HFFc6 (cell line): ENCODE measurements at places on chromosomes 4 and X.

DNA sequence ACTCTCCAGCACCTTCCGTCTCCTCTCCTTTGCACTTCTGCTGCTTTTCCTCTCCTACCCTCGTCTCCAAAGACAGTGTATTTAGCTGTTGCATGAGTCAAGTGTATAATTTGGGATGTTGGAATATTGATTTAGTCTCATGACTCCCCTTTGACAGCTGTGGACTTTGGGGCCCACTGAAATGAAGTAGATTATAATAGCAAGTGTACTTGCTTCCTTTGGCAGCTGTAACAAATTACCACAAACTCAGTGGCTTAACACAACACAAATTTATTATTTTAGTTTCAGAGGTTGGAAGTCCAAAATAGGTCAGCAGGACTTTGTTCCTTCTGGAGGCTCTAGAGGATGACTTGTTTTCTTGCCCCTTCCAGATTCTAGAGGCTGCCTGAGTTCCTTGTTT, 29.5 kb upstream of the MSL3 start:
- DNase-seq: no peak

GRCh38 chr4:52841682-52842456, 20.2 kb upstream of the RASL11B start:
- DNase-seq: no peak

GRCh38 chr4:97984545-97985131, 158.6 kb downstream of the STPG2 start:
- no peak for DNase-seq

- peak; percentile 10 for DNase-seq
Measured at GRCh38 chr4:1154523-1155182, 17.7 kb downstream of the SPON2 start.

- no peak for DNase-seq
Measured at GRCh38 chr4:133588306-133588705, 439.2 kb downstream of the PCDH10 start.

GRCh38 chrX:95945528-95945927, 739.1 kb upstream of the DIAPH2 start:
- no peak for DNase-seq

DNA sequence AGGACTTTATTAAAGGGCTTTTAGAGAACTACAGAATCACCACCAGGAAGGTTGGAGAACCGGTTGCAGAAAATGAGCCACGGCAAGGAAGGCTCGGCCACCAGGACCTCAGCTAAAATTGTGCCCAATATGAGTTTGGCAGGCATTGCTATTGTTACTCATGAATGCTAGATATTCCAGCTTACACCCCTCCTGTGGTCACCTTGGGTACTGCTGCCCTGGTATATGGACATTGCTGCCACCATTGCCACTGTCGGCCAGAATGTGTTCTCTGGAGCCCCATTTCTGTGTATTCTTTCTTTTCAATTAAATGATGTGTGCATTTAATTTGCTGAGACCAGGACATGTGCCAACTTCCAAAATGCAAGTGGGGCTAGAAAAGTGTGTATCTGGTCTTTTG, 626.7 kb upstream of the BOD1L1 start:
- DNase-seq: peak; percentile 26

DNA sequence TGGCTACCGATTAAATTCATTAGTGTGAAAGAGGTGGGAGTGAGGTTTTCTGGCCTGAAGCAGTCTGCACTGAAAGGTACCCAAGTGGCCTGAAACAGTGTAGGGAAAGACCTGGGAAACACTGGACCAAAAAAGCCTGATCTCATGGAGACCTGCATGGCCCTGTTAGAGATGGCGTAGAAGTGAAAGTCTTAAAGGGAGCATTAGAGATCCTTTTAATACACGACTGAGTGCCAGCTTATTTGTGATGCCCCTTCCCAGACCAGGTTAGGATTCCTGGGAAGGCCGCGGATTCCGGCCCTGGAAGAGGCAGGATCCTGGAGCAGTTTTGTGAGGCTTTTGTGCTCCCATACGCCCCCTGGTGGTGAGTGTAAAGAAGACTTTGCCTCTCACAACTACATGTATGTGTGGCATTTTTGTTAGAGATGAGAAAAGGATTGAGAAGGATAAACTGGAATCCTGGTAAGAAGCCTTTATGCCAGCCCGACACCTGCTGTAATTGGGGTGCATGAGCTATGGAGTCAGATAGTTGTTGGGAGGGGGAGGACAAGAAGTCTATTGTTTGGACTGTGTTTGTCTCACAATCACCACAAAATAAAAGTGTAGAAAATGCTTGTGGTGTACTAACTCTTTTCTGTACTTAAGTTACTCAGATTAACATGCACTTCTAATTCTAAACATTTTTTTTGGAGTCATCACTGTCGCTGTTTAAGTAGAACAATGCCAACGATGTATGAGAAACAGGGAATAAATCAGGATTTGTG, 54.0 kb downstream of the JADE1 start:
- DNase-seq: peak; percentile 62

- no peak for DNase-seq
Measured at GRCh38 chr4:113531572-113531971, 230.0 kb downstream of the CAMK2D start.

DNA sequence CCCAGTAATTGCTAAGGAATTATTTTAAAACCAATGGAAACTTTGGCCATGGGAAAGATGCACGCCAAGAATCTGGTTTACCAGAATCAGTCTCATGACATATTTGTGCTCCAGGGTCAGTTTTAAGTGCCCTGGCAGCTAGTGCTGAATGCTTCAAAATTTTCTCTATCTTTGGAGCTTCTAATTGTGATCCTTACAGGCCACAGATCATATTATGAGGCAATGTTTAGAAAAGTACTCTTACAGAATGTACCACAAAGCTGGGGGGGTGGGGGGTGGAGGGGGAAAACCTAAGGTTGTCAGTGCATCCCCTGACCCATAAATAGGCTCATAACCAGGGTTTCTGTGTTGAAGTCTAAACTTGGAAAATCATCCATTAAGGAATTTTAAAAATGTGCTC, 514.5 kb downstream of the INPP4B start:
- peak; percentile 85 for DNase-seq

DNA sequence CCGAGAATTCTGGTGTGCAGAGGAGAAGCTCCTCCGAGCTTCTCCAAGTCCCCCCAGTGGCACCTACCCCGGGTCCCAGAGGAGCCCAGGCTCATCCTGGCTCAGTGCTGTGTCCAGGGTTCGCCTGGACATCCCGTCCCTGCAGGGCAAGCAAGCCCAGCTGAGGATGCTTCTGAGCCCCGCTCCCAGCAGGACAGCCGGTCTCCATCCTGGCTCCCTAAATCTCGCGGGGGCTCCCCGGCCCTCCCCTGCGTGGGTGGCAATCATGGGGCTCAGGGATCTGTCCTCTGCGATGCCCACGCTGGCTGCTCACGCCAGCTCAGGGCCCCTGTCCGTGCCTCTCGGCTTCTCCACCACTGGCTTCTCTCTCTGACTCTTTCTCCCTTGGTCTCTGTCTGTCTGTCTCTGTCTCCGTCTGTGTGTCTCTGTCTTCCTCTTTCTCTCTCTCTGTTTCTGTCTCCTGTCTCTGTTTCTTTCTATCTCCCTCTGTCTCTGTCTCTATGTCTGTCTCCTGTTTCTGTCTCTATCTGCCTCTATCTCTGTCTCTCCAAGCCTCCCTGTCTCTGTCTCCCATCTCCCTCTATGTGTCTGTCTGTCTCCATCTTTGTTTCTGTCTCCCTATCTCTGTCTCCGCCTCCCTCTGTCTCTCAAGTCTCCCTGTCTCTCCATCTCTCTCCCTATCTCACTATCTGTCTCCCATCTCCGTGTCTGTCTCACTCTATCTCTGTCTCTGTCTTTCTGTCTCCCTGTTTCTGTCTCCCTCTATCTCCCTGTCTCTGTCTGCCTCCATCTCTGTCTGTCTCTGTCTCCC, 27.8 kb upstream of the SLC25A6 start:
- DNase-seq: no peak

- DNase-seq: no peak
Measured at GRCh38 chrX:75546724-75547511, 24.1 kb upstream of the ZDHHC15 start.

DNA sequence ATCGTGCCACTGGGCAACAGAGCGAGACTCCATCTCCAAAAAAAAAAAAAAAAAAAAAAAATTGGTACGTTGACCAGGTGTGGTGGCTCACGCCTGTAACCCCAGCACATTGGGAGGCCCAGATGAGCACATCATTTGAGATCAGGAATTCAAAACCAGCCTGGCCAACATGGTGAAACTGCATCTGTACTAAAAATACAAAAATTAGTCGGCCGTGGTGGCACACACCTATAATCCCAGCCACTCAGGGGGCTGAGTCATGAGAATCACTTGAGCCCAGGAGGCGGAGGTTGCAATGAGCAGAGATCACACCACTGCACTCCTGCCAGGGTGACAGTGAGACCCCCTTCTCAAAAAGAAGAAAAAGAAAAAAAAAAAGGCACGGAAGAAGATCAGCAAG, 24.5 kb downstream of the RBMX start:
- no peak for DNase-seq

DNA sequence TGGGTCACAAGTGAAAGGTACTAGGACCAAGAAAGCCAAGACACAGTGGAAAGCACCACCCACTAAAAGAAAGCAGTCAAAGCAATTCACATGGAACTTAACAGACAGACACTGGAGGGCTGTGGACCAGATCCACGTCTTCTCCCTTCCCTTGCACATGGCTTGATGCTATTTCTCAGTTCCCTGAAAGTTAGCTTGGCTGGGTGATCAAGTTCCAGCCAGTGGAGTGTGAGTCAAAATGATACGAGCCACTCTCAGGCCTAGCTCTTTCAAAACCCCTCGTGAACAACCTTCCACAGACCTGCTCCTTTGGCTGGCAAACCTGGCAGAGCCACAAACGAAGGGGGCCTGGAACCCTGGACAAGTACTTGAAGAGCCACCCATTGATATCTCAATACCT, 52.0 kb downstream of the RELL1 start:
- DNase-seq: no peak

DNA sequence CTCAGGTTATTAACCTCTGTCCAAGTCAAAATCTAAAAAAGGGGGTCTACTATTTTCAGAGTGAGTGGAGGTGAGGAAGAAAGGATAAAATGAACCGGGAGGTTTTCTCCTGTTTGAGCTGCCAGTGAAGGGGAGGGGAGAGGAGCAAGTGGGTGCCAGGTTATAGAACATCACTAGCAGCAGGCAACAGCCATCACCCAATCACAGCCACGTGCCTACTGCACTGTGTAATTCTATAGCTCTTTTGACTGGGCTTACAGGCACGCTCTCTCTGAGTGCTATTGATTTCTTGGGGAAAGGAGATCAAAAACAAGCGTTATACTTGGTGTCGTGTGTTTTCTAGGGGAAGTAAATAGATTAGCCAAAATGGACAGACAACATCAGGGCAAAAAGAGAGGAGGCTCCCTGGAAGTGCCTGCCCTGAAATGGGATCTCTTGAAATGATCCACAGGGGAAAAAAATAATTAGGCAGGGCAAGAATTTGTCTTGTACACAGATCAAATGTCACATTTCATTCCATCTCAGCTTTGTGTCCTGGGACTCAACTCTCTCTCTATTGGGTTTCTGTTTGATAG, 300.5 kb upstream of the LCORL start:
- no peak for DNase-seq

GRCh38 chr4:60682901-60683300, 517.2 kb upstream of the ADGRL3 start:
- peak; percentile 75 for DNase-seq

DNA sequence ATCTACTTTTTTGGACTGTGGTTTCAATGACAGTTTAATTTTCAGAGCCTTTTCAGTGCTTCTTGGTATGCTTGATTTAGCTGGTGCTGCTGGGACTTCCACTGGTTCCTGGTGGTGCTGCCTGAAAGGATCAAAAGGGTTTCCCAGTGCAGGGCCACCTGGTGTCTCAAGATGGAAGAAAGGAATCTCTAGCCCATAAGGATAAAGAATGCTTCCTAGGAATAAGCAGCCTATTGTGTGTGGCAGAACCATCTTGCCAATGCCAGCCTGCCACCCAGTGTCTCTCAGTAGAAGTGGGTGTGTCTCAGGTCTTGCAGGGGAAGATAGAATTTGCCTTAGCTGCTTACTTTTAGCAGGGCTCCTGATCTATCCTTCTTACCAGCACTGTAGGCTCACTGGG, 15.0 kb upstream of the RAI2 start:
- DNase-seq: no peak

GRCh38 chr4:76989391-76990061, 40.0 kb downstream of the SEPTIN11 start:
- DNase-seq: no peak

- no peak for DNase-seq
Measured at GRCh38 chr4:33746979-33747378, 2497.3 kb downstream of the ARAP2 start.

- no peak for DNase-seq
Measured at GRCh38 chr4:74173321-74173720, 15.4 kb downstream of the MTHFD2L start.

- DNase-seq: no peak
Measured at GRCh38 chr4:173153445-173153844, 15.2 kb upstream of the GALNT7 start.

- DNase-seq: peak; percentile 84
Measured at GRCh38 chr4:6732441-6733357, 16.7 kb downstream of the BLOC1S4 start.

GRCh38 chr4:80685214-80685613, 345.3 kb upstream of the BMP3 start:
- no peak for DNase-seq

DNA sequence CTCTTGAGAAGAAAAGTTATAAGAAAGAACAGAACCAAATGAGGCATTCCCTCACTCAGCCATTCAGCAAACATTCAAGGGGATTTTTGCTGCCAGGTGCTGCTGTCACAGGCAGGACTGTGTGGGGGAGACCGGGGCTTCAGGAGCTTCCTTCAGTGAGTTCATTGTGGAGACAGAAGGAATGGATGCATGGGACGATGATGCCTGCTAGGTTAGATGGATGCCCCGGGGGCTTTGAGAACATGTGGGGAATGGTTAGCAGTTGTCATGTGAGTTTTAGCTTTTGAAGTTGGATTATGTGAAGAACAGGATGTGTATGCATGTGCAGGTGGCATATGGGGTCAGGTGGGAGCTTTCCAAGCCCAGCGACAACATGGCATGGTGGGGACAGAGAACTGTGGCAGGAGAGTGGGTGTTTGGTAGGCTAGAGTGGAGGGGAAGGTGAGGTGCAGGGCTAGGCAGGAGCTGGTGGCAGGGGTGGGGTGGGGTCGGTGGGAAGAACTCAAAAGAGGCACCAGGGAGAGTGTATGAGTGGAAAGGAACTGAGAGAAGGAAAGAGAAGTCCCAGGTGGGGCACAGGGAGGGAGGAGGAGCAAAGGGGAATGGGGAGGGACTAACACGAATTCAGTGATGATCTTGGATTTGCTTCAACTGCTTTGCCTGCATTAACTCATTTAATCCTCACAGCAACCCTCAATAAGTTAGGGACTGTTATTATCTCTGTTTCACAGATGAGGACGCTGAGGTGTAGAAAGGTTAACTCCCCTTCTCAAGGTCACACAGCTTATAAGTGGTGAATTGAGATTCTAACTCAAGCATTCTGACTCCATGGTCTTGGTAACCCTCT, 8.4 kb downstream of the DCUN1D4 start:
- DNase-seq: no peak

DNA sequence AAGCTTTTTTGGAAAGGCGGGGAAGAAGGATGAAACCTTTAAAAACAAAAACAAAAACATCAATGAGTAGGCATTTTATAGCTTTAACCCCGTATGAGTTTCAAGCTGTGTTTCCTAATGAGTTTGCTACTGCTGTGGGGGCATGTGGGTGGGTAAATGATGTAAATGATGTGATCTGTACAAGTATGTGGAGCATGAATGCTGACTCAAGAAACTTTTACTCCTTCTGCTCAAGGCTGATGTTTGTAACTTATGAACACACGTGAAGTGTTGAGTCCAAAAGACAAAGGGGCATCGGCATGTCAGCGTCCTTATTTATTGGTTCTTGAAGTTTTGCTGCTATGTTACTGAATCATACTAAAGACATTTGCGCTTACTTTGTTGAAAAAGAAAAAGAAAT, 76.9 kb downstream of the CLCN4 start:
- DNase-seq: no peak
